ENCODE measurements at places on chromosomes 11 and 22.

DNA sequence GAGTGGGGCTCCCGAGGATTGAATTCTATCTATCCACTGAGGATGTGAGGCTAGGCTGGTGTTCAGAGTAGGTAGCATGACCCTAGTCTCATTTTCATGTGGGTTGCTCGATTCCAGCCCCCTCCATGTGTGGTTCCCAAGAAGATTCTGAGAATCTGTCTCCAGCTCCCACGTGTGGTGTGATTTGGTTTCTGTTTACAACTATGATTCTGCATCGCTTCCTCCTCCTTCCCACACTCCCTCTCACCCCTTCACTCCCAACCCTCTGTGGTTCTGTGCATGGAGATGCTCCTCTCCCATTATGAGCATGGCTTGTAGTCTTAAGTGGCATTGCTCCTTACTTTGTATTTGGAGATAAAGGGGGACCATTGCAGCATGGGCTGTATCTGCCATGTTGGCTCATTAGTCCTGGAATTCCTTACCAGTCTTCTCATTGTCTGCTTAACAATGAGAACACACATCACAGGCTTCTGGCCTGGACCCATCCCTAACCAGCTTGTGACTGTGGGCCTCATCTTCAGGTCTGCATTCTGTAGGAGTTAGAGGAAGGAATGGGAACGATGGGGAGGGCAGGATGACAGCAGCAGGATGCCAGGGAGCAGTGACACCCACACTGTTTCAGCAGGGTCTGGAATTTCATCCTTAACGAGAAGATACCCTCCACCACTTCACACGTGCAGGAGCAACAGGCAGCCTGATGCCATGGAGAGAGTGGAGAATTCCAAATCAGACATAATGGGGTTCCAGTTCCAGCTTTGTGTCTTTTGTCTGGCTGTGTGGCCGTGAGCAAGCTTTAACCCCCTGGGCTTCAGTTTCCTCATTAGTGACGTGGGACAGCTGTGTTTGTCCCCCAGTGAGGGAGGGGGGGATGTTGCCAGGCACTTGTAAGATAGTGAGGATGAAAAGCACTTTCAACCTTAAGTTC, 86.0 kb downstream of the CCDC81 start:
- DNase-seq = no peak

DNA sequence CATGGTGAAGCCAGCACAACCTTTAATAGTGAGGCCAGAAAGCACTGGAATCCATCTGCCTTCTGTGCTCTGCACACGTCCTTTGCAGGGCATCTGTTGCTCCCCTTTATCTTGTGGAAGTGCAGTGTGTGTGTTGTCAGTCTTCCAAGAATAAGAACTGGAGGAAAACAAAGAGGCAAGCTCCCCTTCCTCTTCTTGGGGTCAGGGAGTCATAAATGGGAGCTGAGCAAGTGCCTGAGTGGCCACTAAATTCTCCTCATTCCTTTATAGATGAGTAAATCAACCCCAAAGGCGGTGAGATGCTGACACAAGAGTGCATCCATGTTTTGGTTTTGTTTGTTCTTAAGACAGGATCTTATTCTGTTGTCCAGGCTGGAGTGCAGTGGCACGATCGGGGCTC, 38.3 kb downstream of the WT1 start:
- no peak for DNase-seq

DNA sequence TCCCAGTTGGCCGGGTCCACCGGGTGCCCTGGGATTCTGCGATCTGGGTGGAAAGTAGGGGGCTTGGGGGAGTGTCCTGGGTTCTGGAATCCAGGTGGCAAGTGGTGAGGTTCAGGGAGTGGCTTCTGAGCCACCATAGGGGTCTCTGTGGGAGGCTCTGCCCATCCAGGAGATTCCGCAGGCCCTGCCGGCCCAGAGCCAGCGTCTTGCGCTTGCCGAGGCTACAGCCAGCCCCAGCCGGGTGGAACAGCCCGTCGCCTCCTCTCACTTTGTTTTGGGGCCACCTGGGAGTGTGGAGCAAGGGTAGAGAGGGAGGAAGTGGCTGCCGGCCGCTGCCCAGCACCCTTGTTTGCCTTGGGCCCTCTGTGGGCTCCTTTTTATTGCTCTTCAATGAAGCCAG, 60.6 kb upstream of the PPP6R3 start:
- no peak for DNase-seq

- no peak for DNase-seq
Measured at GRCh38 chr11:78802058-78802761, 227.5 kb upstream of the NARS2 start.

- DNase-seq = no peak
Measured at GRCh38 chr11:115077740-115078139, 399.4 kb downstream of the NXPE2 start.

- DNase-seq = peak; percentile 74
Measured at GRCh38 chr11:18720808-18721560, 5.0 kb downstream of the IGSF22 start.

DNA sequence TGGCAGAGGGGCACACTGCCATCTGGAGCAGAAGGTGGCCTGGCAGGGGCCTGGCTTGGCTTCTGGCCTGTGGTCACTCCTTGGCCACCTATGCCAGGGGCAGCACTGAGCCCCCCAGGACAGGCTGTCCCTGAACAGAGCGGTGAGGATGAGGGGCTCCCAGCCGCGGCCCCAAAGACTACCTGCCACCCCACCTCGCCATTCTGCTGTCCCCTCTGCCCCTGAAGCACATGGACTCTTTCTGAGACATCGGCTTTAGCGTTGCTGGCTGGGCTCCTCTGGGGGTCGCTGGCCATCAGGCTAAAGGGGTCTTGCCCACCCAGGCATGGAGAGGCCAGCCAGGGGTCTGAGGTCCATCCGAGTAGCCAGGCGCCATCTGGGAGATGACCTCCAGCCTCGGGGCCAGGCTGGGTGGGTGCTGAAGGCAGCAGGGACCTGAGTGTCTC, 87.8 kb downstream of the WNT7B start:
- DNase-seq = no peak

DNA sequence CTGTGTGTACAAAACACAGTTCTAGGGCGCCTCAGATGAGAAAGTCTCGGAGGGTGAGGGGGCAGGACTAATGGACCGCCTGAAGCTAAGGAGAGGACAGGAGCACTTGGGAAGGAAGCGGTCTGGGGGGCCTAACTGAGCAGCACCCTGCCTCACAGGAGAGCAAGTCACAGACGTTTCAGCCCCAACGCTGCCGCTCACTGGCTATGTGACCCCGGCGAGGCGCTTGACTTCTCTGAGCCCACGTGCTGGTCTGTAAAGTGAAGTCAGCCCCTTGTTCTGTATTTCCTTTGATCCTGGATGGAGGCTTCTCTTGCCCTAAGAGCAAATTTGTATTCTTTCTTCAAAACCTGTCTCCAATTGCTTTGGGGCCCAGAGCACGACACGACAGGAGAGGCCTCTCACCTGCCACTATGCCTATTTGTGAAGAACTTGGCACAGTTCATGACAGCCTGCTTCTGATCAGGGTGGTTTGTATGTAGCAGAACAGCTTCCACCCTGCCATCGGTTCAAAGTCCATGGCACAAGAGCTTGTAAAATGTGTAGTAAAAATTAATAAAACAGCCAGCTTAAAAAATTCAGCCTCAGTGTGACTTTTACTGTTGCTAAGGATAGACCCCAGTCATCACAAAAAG, 59.1 kb downstream of the WNT11 start:
- no peak for DNase-seq

- no peak for DNase-seq
Measured at GRCh38 chr11:110196241-110196754, 100.1 kb downstream of the RDX start.

GRCh38 chr11:73530109-73530508, 67.8 kb downstream of the FAM168A start:
- DNase-seq = no peak

- DNase-seq = no peak
Measured at GRCh38 chr22:39574779-39575551, 4.4 kb downstream of the CACNA1I start.

GRCh38 chr22:24207264-24208011, 26.2 kb downstream of the SUSD2 start:
- no peak for DNase-seq

Measured in T follicular helper cell (primary cell).